NCI-H774 (cell line): ENCODE measurements at places on chromosomes 6 and 20.

GRCh38 chr6:21589352-21590345 lies 3.9 kb upstream of the SOX4 start:
- DNase-seq: peak; percentile 83

- peak; percentile 27 for DNase-seq
Observed at GRCh38 chr20:36439040-36439730, 102.1 kb upstream of the MYL9 start.

DNA sequence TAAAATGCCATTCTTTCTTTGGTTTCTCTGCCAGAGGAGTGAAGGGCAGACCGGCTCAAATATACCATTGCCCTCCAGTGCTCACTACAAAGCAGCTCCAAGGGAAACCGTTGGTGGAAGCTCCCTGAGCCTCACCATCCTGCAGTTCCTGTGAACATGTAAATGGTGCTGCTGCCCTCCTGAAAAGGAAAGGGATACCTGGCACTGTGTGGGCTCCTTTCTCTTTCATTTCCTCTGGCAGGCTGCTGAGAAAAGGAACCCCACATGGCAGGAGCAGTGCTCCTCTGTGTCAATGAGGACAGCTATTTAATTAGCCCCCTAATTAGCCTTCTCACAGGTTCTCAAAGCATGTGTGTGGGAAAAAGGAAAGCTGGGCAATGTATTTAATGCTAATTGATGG lies 142.5 kb downstream of the KLHL32 start:
- no peak for DNase-seq

- no peak for DNase-seq
Observed at GRCh38 chr20:57198132-57199072, 68.0 kb downstream of the BMP7 start.

- DNase-seq: no peak
Observed at GRCh38 chr20:64205611-64206026, 41.4 kb downstream of the MYT1 start.

- DNase-seq: peak; percentile 97
Observed at GRCh38 chr20:33568378-33568777, 78.5 kb downstream of the CBFA2T2 start.

DNA sequence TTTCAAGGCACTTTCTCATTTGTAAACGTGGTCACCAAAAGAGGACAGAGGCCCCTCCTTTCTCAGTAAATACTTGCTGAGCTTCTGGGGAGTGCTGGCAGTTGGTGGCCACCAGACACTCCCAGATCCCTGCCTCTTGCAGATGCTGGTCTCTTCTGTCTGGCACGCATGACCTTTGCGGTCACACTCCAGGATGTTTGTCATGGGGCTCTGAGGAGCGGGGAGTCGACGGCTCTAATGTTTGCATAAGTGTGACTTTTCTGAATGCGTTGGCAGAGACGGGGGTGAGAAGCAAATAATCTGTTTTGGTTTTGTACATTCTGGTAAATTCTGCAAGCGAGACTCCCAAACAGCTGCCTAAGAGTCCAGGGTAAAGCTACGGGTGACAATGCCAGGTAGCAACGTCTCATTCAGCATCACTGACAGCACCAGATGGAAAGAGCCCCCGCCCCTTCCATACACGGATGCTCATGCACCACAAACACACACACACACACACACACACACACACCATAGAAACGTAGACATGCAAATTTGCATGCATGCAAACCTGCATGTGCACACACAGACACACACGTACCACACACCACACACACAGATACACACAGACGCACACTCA lies 101.1 kb downstream of the YTHDF1 start:
- DNase-seq: no peak

GRCh38 chr20:9458138-9458796 lies 56.1 kb upstream of the LAMP5 start:
- no peak for DNase-seq

GRCh38 chr20:4875578-4876067 lies 125.7 kb downstream of the SLC23A2 start:
- DNase-seq: peak; percentile 81

DNA sequence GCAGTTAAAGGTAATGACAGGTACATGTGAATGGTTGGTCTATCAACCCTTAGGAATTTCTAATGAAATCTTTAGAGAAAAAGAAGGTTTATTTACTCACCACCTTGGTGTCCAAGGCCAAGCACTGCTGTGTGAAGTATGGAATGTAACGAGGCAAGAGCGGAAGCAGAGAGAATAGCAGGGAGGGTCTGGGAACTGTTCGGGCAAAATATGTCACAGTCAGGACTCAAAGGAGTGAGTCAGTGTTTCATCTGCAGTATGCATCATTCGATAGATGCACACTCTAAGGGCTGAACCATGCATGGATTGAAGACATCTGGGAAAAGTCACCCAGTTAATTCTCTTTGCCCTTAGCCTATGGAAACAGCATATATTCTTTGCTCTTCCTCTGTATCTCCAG lies 33.2 kb downstream of the ADGRF5 start:
- no peak for DNase-seq

DNA sequence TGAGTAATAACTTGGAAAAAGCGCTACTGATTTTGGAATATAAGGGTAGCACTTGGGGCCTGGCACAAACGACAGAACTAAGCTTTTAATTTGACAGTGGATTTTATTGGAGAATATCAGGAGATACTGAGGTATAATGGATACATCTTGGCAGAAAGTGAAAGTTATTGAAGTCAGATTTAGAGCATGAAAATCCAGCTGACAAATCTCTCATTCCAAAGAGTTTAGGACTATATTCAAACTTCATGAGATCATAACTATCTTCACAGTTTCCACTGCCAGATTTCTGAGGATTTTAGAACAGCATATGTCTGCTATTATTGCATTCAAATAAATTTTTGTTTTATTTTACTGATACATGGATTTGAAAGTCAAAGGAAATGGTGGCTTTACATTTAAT lies 132.3 kb upstream of the THEMIS start:
- no peak for DNase-seq

DNA sequence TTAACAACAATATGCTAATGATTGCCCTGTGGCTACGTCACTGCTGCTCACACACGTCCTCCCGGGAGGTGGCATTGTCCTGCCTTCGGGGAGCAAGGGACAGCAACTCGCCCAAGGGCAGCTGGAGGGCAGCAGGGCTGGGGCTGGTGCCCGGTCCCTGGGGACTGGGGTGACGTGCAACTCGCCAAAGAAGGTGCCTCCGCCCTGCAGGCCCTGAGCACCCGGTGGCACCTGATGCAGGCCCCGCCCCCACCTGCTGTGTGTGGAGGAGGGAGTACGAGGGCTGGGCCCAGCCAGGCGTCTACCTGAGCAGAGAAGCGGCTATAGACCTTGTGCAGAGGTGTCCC lies 64.8 kb upstream of the SLCO4A1 start:
- DNase-seq: no peak

GRCh38 chr6:43457643-43458042 lies 2.3 kb upstream of the DLK2 start:
- no peak for DNase-seq

GRCh38 chr6:101454106-101454676 lies 60.7 kb downstream of the GRIK2 start:
- no peak for DNase-seq

GRCh38 chr20:47352332-47353238 lies 3.9 kb downstream of the ZMYND8 start:
- DNase-seq: peak; percentile 57

DNA sequence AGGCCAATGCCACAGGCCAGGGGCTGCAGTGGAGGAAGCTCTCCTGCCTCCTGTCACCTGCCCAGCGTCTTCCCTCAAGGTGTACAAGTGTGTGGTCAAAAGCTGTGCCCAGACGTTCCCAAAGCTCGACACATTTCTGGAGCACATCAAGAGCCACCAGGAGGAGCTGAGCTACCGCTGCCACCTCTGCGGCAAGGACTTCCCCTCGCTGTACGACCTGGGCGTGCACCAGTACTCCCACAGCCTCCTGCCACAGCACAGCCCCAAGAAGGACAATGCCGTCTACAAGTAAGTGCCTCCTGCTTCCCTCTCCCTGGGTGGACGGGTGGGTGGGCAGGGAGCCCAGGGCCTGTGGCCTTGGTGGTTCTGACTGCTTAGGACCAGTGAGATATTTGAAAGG lies 38.2 kb downstream of the ZNF341 start:
- no peak for DNase-seq

DNA sequence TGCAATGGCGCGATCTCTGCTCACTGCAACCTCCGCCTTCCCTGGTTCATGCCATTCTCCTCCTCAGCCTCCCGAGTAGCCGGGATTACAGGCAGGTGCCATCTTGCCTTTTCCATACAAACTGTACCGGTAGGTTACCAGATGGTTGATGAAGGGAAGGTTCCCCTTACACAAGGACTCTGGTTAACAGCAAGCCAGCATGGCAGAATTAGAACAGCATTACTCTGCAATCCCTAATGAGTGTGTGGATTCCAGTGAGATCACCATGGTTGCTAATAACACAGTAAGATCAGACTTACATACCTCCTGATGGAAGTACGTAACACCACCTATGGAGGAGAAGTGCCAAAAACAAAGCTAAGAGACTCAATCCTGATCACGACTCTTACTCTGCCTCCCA lies 51.7 kb downstream of the TTI1 start:
- DNase-seq: no peak
